ENCODE measurements at places on chromosomes 1 and 21.

DNA sequence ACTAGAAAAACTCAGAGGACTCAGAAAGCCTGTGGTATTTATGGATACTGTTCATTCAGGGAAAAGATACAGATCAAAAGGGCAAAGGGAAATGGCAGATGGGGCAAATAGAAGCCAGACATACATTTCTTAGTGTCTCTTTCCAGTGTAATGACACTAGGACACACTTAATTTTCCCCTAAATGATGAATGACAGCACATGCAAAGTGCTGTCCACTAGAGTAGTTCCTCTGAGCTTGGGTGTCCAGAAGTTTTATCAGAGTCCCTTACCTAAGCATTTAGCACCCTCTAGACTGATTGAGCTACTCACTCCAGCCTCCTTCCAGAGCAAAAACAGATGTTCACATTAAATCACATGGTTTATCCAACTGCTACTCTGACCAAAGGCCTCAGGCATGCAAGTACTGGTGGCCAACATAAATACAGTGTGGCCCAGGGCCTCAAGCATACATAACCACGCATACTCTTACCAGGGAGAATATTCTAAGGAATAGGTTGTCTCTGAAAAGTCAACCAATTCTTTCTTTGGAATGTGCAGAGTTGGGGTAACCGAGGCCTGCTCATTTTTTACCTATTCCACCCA, 166.9 kb downstream of the NCAM2 start:
- DNase-seq, result peak; percentile 93

DNA sequence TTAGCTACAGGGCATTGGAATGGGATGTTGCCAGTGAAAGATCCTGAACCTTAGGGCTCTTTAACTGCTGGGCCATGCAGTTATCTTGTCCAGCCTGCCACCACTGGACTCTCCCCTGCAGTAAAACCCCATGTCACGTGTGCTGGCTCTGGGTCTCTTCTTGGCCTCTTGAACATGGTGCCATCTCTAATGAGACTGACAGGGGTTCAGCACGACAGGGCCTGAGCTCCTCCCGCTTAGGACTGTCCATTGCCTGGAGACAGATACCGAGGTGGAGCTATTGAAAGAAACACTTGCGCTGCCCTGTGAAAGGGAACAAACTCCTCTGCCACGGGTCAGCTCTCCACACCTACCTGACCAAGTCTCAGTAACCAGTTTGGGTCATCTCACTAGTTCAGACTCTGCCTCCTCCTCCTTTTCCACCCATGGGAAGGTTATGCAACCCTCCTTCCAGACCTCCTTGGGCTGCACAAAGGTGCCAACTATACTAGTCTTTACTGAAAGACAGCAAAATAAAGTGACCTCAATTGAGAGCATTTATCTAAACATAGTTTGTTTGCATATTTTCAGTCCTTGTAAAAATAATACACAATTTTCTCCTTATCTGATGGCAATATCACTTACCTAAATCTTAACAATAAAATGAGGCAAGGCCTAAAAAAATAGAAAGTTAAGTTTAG, 66.0 kb downstream of the GNG12 start:
- DNase-seq, result no peak

GRCh38 chr1:17877316-17877715, 122.2 kb downstream of the ACTL8 start:
- no peak for DNase-seq

DNA sequence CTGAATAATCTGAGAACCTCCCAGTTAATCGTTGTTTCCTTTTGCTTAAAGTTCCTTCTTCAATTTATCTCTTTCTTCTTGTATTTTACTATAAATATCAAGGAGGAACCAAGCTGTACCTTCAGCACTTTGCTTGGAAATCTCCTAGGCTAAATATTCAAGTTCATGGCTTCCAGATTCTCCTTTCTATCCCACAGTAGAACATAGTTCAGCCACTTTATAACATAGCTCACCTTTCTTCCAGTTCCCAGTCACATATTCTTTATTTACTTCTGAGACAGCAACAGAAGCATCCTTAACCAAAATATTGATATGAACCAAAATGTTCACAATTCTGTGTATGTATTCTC, 11.0 kb downstream of the ZMYM4 start:
- no peak for DNase-seq

DNA sequence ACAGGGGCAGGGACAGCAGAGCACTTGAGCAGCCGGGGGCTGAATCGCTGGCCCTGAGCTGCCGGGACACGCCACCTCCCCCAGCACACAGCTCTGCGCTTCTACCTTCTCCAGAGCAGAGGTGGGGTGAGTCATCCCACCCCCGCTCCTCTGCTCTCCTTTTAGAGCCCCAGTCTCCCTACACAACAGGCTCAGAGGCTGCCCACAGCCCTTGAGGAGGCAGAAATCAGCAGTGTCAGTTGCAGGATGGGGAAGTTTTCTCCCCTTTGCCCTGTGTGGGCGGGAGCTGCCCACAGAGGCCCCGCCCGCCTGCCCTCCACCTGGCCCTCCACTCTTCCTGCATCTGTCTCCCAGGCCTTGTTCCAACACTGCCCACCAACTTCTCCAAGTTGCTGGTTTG, 94.6 kb downstream of the STUM start:
- DNase-seq, result peak; percentile 65

GRCh38 chr1:22542886-22543285, 20.4 kb upstream of the EPHA8 start:
- DNase-seq, result no peak

GRCh38 chr1:7616076-7616832, 154.8 kb upstream of the VAMP3 start:
- DNase-seq, result peak; percentile 37

GRCh38 chr1:53332186-53332564, 4.3 kb upstream of the LRP8 start:
- no peak for DNase-seq

DNA sequence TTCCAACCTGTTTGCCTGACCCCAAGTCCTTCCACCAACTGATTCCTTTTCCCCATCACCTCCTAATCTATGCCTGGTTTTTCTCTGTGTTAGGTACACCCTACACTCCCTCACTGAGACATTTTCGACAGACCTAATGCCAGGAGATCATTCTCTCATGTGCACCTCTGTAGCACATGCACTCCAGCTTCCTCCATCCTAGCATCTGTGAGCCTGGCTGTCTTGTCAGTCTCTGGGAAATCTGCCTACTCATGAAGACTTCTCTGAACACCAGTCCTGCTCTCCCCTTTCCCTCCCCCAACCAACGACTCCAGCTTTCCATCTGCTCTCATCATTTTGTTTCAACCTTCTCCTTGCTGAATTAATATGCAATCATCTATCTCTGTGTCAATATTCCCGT, 987 bp downstream of the MED8 start:
- DNase-seq, result no peak

DNA sequence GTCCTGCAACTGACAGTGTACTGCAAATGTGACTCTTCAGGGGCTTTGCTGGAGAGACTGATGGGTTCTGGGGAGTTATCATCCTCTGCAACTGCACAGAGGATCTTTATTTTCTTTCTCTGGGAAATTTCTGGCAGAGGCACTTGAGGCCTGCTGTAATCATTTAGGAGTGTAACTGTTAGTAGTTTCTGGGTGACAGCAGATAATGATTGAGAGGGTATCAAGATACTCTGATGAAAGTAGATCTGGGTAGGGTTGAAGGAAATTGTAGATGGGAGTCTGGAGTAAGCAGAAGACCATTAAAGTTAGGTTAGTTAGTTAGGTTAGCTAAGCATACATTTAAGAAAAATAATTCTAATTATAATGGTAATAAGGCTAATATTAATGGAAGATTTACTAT, 11.0 kb upstream of the DDR2 start:
- no peak for DNase-seq

- no peak for DNase-seq
Observed at GRCh38 chr1:90712153-90712856, 4.8 kb downstream of the BARHL2 start.

DNA sequence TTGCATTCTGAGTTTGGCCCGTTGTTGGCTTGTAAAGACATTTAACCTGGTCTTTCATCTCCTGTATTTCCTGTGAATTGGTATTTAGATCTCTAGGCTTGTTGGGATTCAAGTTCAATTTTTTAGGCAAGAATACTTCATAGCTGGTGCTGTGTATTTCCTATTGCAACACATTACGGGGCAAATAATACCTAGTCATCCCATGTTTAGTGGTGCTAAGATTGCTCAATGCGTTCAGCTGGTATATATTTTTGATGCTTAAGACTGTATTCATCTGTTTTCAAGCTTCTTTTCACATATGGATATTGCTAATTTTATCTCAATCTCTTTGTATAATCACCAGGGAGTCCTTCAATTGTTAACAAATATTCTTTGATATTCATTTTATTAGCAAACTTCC, 87.5 kb upstream of the ZBTB18 start:
- no peak for DNase-seq

- DNase-seq, result peak; percentile 79
Observed at GRCh38 chr1:92951141-92951582, 10.1 kb downstream of the DIPK1A start.

- peak; percentile 64 for DNase-seq
Observed at GRCh38 chr1:206470692-206471414, 577 bp downstream of the IKBKE start.

- DNase-seq, result peak; percentile 85
Observed at GRCh38 chr1:8394456-8395321, 76.8 kb downstream of the SLC45A1 start.
